Right ventricle myocardium inferior (tissue), 1 donor: ENCODE measurements at places on chromosomes 2 and 18. TPM values are rescaled to one million over a fixed set of nuclear protein-coding genes. Genes with fewer than 3 reads are reported as not detected.
A peak's percentile ranks its signal among the peaks of the same experiment; 100 is the strongest.

DNA sequence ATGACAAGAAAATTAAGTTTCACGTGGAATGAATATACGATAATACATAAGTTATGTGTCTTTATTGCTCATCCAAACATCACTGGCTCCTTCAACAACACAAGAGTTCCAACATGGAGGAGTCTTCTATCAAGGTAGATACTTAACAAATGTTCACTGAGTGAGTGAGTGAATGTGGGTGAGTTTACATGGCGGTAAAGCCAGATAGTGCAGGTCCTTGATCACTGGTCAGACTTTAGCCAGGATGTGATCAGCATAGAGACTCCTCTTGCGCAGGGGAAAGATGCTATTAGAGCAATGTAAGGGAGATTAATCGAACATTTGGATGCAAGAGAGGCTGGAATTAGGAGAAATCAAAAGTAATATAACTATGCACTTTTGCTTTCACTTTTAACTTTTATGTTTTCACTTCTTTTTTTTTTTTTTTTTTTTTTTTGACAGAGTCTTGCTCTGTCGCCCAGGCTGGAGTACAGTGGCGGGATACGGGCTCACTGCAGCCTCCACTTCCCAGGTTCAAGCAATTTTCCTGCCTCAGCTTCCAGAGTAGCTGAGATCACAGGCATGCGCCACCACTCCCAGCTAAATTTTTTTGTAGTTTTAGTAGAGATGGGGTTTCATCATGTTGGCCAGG lies 249.0 kb upstream of the ID2 start:
- no peak for DNase-seq

GRCh38 chr2:233033672-233034071 lies 1.2 kb downstream of the NEU2 start:
- no peak for DNase-seq

DNA sequence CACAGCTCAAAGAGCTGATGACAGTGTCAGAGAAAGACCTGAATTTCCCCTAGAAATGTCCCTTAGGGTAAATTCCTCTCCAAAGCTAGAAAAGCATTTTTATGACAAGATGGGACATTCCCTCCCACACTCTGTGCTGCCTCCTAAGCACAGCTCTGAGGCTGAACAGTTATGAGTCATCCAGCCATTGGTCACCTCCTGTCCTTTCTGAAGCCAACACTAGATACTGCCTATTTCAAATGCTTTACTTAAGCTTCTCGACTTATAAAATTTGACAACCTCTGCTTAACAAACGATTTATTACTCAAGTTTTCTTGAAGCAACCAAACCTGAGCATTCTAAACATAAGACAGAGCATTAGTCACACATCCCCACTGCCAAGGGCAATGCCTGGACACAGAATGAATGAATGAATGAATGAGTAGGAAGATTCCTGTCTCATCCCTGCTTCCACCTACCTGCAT lies 35.4 kb downstream of the B4GALT6 start:
- DNase-seq = no peak

GRCh38 chr2:67790622-67791021 lies 272.2 kb downstream of the C1D start:
- no peak for DNase-seq

- peak; percentile 84 for DNase-seq
These were observed 14.8 kb downstream of the WDFY1 start for GRCh38 chr2:223930103-223930976.

- no peak for DNase-seq
These were observed 58.1 kb upstream of the ZC3H15 start for GRCh38 chr2:186427970-186428369.

Gene ATP6V1C2
- 1.9 TPM for total RNA-seq

Gene ADRA2B
- total RNA-seq = 6.9 TPM

Gene ANKRD29
- 6.8 TPM for total RNA-seq

Gene CXCR1
- total RNA-seq = 1.1 TPM

Gene GPBAR1
- 2.0 TPM for total RNA-seq

Gene NPPC
- 16.1 TPM for total RNA-seq

Gene EPB41L3
- total RNA-seq = 10.5 TPM

GRCh38 chr2:118687698-118688097 lies 159.8 kb downstream of the EN1 start:
- no peak for DNase-seq

- no peak for DNase-seq
These were observed at the start of gene ABCA12 for GRCh38 chr2:215138479-215138878. TSS of gene ABCA12 (minus strand) at chr2:215138626. CDS start at chr2:215138208, 418 bp downstream.

- no peak for DNase-seq
These were observed 927.8 kb downstream of the SUCLG1 start for GRCh38 chr2:83531206-83531826.

DNA sequence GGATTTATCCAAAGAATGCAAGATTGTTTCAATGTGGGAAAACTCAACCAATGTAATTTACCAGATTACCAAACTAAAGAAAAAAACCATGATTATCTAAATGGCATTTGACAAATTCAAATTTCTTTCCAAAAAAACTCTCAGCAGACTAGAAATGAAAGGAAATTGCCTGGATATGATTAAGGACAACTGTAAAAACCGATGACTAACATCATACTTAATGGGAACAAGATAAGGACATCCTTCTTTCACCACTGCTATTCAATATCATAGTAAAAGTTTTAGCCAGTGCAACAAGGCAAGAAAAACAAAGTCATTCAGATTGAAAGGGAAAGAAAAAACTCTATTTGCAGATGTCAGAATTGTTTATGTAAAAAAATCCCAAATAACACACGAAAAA lies 4.4 kb upstream of the CCDC150 start:
- no peak for DNase-seq

DNA sequence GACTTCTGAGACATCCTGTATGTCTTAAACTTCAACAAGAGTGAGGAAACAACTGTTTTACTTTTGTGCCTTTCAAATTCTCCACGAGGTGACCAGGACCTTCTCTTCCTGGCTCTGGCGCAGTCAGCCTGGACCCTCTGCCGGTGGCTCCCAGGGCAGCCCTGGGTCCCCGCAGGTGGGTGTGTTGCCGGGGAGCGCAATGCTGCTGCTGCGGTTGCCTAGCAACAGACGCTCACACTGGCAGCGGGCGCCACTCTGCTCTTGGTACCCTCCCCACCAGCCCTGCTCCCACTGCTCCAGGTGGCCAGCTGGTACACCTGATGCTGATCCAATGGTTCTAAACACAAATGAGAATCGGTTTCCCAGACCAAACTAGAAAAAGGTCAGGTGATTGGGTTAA lies 58.7 kb downstream of the GNAL start:
- DNase-seq = no peak

Gene GAREM1
- 22.7 TPM for total RNA-seq

Gene COL4A3
- total RNA-seq = 5.5 TPM

- DNase-seq = no peak
These were observed 80.7 kb upstream of the RASGRP3 start for GRCh38 chr2:33395655-33396249.

Gene TTC21B
- 15.6 TPM for total RNA-seq

Gene MEP1B
- not detected for total RNA-seq

- DNase-seq = no peak
These were observed 217.9 kb upstream of the ITGA4 start for GRCh38 chr2:181239201-181239799.

- DNase-seq = no peak
These were observed 627.6 kb downstream of the CCDC85A start for GRCh38 chr2:56811401-56811800.

DNA sequence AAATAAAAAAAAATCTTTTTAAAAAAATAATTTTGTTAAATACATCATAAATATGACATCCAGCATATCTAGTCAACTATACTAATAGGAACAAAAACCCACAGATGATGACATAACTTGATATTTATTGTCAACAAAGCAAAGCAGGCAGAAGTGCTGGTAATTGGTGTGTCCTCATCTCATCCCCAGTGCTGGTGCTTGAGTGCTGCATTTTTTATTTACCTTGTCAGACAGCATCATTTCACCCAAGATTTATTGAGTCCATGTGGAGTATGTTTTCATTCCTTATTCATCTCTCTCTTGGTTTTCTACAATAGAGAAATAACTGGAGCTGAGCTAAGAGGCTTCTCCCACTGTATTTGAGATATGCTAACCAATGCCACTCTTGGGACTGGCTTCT lies 191.6 kb upstream of the SLC14A2 start:
- DNase-seq = no peak

GRCh38 chr2:240574386-240575100 lies 6.3 kb downstream of the RNPEPL1 start:
- DNase-seq = peak; percentile 70

Gene SP5
- total RNA-seq = 0.19 TPM

DNA sequence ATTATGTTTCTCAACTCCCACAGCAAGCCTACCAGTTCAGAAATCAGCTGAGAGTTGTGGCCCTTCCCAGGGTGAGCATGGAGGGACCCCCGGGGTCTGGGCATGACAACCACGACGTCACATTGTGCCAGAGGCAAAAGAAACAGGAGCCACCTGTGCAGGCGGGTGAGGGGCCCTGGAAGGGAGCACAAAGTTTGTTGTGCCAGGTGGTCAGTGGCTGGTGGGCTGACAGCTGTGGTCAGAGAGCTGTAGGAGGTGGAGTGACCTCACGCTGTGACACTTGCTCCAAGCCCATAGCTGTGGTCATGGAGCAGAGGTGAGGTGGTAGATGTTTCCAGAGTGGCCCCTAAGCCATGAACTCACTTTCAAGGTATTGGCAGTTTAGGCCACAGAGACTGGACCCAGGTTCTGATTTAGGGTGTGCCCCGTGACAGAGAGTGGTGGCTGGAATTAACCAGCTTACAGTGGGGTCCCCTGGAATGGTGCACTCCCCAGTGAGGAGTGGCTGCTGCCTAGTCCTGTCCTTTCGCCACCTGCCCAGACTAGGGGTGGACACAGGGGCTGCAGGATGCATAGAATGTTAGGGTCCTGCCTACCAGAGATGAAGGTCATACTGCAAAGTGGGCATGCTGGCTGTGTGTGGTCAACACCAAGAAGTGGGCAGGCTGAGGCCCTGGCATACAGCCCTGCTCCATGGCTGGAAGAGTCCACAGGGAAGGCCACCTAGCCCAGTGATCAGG lies 136.4 kb downstream of the GLI2 start:
- DNase-seq = peak; percentile 37

Gene CD226
- 0.95 TPM for total RNA-seq

DNA sequence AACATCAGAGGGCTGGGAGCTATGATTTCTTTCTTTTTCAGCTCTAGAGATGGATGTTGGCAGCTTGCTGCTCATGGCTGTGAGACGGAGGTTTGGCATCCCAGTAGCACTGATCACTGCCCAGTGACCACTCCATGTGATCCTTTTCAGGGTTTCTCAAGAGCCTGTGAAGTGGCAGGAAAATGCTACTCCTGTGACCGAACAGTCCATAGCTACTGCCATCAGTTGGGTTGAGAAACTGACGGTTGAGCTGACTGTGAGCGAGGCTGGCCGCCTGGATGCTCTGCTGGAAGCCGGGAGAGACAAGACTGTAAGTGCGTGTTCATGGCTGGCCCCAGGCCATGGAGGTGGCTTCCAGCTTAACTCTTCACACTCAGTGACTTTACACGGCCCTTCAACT lies 34.2 kb downstream of the VWA3B start:
- no peak for DNase-seq

- no peak for DNase-seq
These were observed 118.1 kb downstream of the PRPF40A start for GRCh38 chr2:152598975-152599759.

- no peak for DNase-seq
These were observed 455.4 kb downstream of the NUP35 start for GRCh38 chr2:183579686-183580085.

- DNase-seq = peak; percentile 37
These were observed 43.8 kb downstream of the ARL6IP6 start for GRCh38 chr2:152762202-152762601.

Gene PDCD1
- 1.2 TPM for total RNA-seq

- DNase-seq = peak; percentile 94
These were observed 98.7 kb downstream of the PLB1 start for GRCh38 chr2:28594332-28595108.

- peak; percentile 91 for DNase-seq
These were observed 126.0 kb downstream of the OSBPL1A start for GRCh38 chr18:24271381-24272228.

- DNase-seq = no peak
These were observed 313.2 kb downstream of the GBX2 start for GRCh38 chr2:235855011-235855410.

- DNase-seq = peak; percentile 69
These were observed 12.1 kb downstream of the CD226 start for GRCh38 chr18:69935319-69936190.

DNA sequence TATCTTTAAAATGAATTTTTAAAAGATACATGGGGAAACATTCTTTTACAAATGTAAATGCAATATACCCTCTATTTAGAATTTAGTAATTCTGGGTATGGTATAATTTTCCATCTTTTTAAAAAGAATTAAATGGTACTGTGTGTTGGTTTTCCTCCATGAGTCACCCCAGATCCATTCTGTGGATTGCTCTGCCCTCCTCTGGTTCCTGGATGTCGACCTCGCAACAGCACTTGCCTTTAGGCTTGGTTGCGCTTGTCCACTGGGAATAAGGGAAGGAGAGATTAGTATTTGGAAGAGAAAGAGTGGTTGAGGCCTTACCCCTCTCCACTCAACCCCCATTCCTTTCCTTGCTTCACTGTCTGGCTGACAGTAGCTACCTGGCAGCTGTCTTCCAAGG lies 90.4 kb downstream of the FTCDNL1 start:
- DNase-seq = no peak

Gene HOXD4
- total RNA-seq = not detected

Gene DLGAP1
- not detected for total RNA-seq

DNA sequence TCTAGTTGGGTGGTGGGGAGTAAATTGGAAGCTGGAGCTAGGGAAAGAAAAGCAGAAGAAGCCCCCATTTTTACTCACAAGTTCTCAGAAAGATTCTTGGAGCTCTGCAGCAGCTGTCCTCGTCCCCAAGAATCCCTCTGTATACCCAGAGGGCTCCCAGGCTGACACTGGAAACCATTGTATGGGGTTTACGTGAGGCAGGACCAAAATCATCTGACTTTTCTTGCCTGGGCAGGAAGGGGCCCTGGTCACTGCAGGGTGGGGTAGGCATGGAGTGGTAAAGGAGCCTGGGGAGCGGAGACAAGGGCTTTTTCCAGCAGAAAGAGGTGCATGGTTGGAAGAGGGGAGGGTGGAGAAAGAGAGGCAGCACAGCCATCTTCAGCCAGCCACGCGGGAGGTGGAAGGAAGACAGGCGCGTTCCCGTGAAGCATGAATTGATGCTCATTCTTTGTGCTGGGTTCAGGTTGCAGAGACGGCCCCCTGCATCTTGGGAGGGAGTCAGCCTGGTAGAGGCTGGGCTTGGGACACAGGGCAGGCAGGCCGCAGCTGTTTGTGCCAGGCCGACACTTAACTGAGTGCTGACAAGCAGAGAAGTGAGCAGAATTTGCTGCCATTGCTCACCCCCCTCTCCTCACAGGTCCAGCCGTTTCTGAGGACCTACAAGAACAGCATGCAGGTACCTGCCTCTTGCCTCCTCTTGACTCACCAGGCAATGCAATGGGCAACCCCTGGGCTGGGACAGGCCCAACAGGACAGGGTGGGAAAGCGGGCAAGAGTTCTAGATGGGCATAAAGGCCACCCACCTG lies 94.8 kb downstream of the PLB1 start:
- no peak for DNase-seq

- no peak for DNase-seq
These were observed 24.4 kb upstream of the CHMP1B start for GRCh38 chr18:11826836-11827235.
